MG63 (cell line): ENCODE measurements at places on chromosomes 16 and 17.

GRCh38 chr16:69223882-69224281 is 36.9 kb downstream of the SNTB2 start:
- DNase-seq = no peak

GRCh38 chr17:42878123-42878880 is 22.3 kb upstream of the G6PC1 start:
- no peak for DNase-seq

DNA sequence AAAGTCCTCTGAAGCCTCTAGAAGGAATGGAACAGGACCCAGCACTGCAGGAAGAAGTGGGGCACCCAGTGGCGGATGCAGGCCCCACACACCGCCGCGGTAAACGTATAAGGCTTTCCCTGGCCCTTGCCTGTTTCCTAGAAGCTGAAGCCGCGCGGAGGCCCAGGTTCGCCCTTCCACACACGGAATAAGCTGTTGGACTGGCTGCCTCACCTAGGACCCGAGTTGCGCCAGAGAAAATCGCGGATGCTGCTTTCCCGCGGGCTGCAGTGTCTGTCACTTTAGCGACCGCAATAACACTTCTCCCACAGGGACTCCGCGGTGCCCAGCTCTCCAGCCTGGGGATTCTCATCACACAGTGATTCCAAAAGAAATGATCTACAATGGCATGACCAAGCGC is 1736.9 kb downstream of the TP53TG3F start:
- no peak for DNase-seq

DNA sequence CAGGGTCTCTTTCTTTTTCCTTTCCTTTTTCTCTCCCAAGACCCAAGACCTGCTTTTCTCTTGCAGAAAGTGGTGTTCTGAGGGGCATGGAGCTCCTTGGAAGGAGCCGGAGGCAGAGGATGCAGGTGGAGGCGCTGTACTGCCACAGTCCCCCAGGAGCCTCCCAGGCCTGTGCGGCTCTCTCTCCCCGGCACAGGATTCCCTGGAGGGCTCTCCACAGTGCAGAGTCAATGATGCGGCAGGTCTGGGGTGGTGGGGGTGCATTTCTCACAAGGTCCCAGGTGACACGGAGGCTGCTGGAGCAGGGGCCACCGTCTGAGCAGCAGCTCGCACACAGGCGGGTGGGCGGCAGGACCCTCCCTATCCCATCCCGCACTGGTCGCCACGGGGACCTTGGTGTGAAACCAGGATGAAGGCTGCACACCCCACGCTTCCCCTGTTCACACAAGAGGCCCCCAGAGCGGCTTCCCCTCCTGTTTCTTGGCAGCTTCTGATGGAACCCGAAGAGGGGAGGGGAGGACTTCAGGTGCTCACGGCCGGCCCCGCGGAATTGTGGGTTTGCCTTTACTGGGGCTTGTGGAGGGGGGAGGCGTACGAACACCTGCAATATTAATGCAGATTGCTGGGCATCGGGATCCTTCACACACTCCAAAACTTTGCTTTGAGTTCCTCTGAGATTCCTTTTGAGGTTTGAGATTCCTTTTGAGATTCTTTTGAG is 186.9 kb downstream of the ENGASE start:
- no peak for DNase-seq

GRCh38 chr16:48687421-48688038 is 77.5 kb upstream of the N4BP1 start:
- peak; percentile 13 for DNase-seq

GRCh38 chr17:41919840-41920579 is 1.3 kb upstream of the ACLY start:
- DNase-seq = peak; percentile 40
